Suppressor macrophage (primary cell): ENCODE measurements at places on chromosomes 16 and 17.
A peak's percentile ranks its signal among the peaks of the same experiment; 100 is the strongest.

GRCh38 chr16:30096862-30097563, 1.0 kb upstream of the YPEL3 start:
- DNase-seq: peak; percentile 36

- DNase-seq: peak; percentile 60
Measured at GRCh38 chr16:67163164-67163998, 1.2 kb upstream of the HSF4 start.

GRCh38 chr17:7020894-7021664, 1.8 kb upstream of the BCL6B start:
- no peak for DNase-seq

- no peak for DNase-seq
Measured at GRCh38 chr17:70872103-70872502, 702.8 kb downstream of the KCNJ2 start.

GRCh38 chr17:1329745-1330343, 50.4 kb downstream of the TRARG1 start:
- DNase-seq: no peak

- DNase-seq: peak; percentile 9
Measured at GRCh38 chr17:64498308-64499203, 1.7 kb upstream of the POLG2 start.

- DNase-seq: no peak
Measured at GRCh38 chr17:65029605-65030336, 26.8 kb downstream of the GNA13 start.

DNA sequence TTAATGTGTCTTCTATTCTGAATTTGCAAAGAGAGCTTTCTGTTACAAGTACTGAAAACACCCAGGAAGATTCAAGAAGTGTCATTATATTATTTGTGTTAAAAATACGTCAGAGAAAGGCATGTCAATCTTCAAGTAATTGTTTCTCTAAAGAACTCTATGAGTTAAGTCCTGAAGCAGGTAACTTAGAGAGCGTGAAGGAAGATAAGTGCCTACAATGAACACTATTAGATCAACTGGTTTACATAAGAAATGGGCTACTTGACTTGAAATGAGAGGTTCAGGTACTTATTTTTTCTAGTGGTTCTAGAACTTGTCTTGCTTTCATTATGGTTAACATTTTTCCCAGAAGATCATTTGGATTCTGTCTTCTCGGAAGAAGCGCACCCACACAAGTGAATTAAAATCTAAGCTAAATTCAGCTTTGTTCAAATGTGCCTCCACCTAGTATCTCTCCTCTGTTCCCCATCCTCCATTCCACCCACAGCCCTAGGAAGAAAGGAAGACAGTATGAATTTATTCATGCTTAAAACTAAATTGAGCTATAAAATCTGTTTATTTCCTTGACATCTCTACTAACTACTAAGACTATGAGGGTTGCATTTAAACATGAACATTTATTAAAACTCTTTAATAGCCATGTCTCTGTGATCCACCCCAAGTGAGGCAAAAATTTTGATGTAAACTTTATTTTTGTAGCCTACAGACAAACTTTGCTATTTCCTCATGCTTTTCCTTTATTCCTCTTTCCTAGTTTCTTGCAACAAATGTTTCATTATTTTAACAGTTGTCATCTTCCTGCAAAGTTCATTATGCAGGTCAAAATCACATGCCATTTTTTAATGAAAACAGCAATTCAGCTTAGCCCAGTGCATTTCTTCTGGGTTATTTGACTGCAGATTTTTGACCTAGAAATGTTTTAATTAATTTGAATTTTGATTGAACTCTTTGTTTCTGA, 206.8 kb downstream of the KCNJ2 start:
- no peak for DNase-seq

DNA sequence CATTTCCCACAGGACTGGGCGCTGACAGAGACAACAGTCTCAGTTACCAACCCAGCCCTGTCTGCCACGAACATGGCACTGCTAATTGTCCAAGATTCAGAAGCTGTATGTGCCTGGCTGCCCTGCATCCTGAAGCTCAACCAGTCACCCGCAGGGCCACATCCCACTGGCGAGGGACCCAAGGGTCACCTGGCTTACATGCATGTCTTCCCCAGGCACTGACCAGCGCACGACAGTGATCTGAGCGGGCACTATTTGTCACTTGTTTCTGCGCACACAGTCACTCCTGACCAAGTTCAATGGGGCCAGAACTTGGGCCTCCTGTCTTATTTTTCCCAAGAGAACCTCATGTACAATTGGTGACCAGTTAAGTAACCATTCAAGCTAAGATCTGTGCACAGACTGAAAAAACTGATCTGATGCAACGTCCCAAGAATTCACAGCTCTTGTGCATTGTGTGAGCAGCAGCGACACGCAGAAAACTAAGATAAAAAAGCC, 13.1 kb downstream of the USP7 start:
- DNase-seq: no peak

DNA sequence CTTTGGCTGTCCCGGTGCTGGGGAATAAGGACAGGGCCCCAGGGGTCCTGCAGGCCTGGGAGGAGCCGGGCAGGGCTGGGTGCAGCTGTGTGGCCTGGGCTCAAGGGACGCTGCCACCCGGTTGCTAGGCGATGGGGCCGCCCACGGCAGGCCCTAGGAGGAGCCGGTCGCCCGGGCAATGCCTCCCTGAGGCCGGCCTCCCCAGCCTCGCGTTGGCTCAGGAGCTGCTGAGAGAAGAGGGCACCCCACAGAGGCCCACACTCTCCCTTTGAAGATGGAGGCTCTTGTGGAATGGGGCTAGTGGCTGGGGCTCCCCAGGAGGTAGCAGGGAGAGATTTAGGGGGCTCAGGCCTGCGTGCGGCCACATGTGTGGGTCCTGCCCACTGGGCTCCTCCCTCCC, at the start of gene CIBAR2:
TSS of gene CIBAR2 (minus strand) at position 109 of the 400 bp plus-strand sequence. CDS start 120 bp downstream, outside the sequence.
- DNase-seq: no peak

GRCh38 chr17:7281953-7282751, 634 bp downstream of the SLC2A4 start:
- DNase-seq: no peak

- DNase-seq: no peak
Measured at GRCh38 chr16:70254180-70254964, 2.6 kb upstream of the EXOSC6 start.

DNA sequence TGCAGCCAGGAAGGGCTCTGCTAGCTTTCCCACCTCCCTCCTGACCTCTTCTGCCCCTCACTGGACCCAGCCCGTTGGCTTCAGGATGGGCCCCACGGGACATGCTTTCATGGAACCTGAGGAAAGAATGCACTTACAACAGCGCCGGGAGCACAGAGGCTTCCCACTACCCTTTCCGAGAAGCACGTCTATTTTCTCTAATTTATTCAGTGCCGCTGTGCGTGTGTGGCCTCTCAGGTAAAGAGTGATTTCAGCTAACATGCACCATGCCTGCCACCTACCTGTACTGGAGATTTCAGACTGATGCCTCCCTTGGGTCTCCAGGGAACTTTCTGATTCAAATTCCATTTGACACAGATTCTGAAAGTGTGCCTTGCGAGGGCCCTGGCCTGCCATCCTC, 140.1 kb downstream of the CYLD start:
- no peak for DNase-seq

GRCh38 chr17:77280304-77281121, 139.7 kb downstream of the SEC14L1 start:
- peak; percentile 27 for DNase-seq

DNA sequence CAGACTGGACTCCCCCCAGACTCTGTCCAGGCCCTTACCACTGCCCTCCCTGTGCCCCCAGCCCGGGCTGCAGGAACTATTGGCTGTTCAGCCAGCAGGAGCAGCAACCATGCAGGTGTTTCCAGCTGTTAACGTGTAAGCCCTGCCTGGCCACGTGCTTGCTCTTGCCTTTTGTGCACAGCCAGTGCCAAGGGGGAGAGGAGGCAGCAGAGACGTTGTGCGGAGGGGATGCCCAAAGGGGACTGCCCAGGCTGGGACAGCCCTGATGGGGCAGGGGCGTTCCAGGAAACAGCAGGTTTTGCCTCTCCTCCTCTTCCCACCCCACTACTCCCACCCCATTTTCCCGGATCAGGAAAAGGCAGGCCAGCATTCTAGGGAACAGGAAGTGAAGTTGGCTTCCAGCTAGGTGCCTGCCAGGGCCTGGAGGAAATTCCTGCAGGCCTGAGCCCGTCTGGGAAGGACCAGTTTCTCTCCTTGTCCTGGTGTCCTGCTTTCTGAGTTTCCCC, 16.7 kb upstream of the LASP1NB start:
- DNase-seq: no peak

DNA sequence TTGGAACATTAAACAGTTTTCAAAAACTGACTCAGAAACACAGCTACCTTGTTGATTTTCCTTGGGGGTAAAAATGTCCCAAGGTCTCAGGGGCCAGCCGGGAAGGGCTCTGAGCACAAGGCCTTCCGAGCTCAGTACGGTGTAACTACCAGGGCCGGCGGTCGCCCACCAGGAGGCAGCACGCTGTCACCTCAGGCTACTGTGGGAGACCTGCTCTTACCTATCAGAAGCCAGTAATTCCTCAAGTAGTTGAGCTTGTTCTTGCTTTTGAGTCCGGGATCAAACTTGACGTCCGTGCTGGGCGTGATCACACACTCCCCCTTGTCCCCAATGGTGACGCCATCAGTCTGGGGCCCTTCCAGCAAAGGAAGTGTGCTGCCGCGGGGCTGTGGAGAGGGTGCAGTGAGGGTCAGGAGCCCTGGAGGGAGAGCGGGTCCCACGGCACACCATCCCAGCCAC, 43.4 kb upstream of the ICAM2 start:
- peak; percentile 46 for DNase-seq

DNA sequence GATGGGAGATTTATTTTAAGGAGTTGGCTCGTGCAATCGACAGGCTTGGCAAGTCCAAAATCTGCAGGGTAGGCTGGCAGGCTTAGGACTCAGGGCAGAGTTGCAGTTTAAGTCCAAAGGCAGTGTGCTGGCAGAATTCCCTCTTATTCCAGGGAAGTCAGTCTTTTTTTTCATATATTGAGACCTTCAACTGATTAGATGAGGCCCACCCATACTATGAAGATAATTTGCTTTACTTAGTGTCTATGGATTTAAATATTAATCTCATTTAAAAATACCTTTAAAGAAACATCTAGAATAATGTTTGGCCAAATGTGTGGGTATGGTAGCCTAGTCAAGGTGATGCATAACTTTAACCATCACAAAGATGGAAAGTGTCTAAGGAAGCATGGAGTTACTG, 99.8 kb downstream of the CNTNAP4 start:
- DNase-seq: no peak

GRCh38 chr17:60602385-60602742, 2.4 kb downstream of the PPM1D start:
- DNase-seq: no peak

DNA sequence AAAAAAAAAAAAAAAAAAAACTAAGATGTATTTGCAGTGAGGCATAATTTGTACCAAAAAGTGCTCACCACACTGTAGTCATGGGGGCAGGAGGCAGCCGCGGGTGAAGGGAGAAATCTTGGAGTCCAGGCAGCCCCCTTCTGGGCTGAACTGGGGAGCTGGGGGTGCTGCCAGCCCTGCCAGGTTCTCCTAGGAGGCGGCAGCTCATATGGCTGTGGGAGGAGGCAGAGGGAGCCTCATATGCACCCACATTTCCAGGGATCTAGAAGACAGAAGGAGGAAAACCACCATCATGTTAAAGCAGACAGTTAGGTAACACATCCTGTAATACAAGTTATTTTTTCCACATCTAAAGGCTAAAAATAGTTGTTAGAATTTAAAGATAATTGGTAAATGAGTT, 16.3 kb downstream of the MAPT start:
- no peak for DNase-seq

GRCh38 chr17:65438708-65439294, 122.6 kb downstream of the AXIN2 start:
- DNase-seq: no peak

GRCh38 chr16:83356266-83356665, 451.5 kb upstream of the HSBP1 start:
- DNase-seq: peak; percentile 31

- peak; percentile 92 for DNase-seq
Measured at GRCh38 chr16:27326738-27327585, 13.2 kb downstream of the IL4R start.

DNA sequence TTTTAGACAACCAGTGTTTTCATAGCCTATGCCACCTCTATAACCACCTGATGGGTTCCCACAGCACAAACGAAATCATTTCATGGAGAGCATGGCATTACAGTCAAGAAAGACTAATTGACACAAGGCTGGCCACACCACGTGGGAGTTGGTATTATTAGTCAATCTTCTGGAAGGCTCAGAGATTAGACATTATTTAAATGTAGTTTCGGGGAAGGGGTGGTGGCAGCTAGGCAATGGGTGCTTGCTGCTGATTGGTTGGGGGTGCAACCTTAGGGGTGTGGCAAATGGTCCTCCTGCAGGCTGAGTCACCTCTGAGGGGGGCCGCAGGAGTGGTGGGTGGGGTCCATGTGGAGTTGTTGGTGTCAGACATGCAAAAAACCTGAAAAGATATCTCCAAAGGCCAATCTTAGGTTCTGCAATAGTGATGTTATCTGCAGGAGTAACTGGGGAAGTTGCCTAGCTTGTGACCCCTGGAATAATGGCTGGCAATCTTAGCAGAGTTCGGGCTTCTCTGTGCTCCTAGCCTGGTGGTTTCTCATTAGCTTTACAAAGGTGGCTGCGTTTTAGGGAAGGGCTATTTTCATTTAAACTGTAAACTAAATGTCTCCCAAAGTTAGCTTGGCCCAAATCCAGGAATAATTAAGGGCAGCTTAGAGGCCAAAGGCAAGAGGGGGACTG, 4.6 kb downstream of the TEN1 start:
- DNase-seq: peak; percentile 51

GRCh38 chr17:5182597-5183409, 8.9 kb downstream of the ZNF594 start:
- DNase-seq: no peak

DNA sequence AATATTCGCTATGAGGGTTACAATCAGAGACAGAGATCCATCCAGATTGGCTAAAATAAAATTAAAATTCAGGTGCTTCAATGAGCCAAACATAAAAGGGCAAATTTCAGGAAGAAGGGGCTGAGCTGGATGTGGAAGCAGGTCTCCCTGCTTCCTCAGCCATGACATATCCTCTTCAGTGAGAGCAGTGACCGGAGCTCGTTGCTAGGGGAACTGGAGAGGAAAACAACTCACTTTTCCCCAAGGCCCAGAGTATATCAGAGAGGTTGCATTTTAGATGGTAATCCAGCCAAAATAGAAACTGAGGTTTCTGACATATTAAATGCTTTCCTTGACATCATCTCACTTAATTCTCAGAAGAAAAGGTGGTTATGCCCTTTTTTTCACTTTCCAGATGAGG, 503.5 kb downstream of the HS3ST4 start:
- no peak for DNase-seq

DNA sequence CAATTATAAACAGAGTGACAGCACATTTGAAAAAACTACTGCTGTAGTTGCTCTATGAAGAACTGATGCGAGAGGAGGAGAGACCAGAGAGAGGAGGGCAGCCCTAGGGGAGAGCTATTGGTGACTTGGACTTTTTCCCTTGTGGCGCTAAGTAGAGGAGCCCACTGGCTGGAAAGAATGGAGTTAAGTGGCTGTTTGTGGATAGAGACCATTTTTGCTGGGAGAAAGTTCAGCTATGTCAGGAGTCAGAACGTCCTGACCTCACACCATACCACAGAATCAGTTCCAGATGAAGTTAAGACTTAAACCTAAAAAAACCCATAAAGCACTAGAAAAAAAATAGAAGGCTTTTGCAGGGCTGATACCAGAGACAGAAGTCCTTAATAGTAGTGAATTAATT, 2.0 kb downstream of the POLR2A start:
- DNase-seq: no peak
